ENCODE measurements at places on chromosomes 1 and 21.

- DNase-seq = no peak
These were observed 147.1 kb downstream of the ASTN1 start for GRCh38 chr1:177017287-177017852.

GRCh38 chr1:102365071-102365470 lies 368.3 kb upstream of the OLFM3 start:
- no peak for DNase-seq

DNA sequence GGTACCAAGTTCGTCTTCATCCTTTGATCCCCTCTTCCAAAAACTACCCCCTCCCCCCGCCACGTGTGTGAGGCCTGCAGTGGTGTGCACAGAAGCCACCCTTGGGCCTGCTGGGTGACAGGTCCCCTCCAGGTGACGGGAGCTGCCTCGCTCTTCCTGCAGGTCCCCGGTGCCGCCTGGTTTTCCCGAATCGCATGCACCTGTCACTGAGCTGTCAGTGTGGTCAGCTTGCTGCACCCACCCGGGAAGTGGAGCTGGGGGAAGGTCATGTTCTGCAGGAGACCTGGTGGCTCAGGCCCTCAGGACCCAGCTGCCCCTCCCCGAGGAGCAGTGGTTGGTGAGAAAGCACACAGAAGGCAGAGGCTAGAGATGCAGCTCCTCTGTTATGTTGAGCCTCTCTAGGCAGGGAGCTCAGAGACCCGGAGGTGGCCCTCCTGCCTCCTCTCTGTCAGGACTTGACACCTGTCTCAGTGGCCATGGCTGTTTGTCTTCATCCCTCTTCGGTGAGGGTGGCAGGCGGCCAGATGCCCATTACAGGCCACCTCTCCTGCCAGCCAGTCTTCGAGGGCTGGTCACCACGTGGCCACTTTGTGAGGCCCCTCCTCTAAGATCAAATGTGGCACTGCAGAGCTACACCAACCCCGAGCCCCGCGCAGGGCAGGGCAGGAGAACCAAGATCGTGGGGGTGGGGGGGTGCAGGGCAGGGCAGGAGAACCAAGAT lies 60.9 kb downstream of the SKI start:
- no peak for DNase-seq

DNA sequence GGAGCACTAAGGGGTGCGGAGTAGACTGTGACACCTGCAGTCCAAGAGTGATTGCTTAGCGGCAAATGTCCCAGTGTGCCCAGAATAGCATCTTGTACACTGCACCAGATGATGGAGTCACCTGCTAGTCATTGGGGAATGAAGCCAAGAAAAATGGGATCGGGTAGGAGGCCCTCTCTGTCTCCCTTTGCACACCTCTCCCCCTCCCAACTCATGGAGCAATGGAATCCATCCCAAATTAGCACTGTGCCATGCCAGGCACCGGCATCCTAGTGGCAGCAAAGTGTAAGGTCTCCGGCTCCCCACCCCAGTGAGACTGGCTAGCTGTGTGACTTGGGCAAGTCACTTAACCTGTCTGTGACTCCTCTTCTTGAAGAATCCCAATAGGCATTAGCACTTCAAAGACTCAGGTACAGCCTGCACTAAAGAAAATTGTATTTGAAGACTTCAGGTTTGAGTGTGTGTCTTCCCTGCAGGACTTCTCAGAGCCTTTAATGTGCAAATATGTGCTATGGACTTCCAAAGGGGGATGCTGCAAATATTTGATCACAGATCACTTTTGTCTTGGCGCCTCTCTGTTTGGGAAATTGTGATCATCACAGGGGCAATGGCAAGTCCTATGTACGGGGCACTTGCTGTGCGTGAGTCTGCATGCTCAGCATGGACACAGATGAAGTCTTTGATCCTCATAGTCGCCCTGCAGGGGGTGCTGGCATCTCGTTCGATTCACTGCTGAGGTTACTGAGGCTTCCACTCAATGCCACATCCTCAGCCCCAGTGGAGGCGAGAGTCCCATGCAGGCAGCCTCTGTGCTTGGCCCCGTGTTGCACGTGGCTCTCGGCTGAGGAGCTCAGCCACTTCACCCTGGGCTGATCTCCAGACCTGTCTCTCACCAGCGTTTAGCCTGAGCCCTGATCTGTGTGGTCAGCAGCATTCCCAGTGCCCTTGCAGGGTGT lies 272.9 kb upstream of the C1orf174 start:
- DNase-seq = peak; percentile 49

DNA sequence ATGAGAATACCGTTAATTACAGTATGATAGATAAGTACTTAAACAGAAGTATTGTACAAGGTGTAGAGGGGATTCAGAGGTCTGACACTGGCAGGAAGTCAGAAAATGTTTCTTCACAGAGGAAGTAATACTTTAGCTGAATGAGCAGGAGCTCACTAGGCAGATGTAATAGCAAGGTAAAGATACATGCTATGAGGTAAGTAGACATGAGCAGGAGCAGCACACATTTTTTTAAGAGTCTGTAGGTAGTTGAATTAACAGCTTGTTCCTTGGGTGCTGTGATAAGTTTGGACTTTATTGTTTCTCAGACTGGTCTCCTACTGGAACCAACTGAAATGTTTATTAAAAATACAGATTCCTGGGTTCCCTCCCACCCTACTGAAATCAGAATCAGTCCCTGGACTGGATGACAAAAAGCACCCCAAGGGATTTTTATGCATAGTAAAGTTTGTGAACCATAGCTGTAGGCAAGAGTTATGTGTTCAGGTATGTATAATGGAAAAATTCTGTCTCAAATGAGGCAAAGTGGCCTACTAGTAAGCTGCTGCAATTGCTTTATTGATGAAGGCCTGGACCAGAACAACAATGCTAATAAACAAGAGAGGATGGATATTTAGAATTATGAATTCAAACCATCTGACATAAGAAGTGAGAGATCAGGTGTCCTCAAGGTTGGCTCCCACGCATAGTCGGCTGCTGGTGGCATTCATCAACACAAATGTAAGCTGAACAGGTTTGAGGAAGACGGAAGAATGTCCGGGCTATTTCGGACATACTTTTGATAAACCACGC lies 902 bp downstream of the AP4B1 start:
- no peak for DNase-seq

- no peak for DNase-seq
These were observed 376.3 kb downstream of the AMY1C start for GRCh38 chr1:104125970-104126369.

GRCh38 chr1:114173680-114174079 lies 20.0 kb upstream of the SYT6 start:
- no peak for DNase-seq

DNA sequence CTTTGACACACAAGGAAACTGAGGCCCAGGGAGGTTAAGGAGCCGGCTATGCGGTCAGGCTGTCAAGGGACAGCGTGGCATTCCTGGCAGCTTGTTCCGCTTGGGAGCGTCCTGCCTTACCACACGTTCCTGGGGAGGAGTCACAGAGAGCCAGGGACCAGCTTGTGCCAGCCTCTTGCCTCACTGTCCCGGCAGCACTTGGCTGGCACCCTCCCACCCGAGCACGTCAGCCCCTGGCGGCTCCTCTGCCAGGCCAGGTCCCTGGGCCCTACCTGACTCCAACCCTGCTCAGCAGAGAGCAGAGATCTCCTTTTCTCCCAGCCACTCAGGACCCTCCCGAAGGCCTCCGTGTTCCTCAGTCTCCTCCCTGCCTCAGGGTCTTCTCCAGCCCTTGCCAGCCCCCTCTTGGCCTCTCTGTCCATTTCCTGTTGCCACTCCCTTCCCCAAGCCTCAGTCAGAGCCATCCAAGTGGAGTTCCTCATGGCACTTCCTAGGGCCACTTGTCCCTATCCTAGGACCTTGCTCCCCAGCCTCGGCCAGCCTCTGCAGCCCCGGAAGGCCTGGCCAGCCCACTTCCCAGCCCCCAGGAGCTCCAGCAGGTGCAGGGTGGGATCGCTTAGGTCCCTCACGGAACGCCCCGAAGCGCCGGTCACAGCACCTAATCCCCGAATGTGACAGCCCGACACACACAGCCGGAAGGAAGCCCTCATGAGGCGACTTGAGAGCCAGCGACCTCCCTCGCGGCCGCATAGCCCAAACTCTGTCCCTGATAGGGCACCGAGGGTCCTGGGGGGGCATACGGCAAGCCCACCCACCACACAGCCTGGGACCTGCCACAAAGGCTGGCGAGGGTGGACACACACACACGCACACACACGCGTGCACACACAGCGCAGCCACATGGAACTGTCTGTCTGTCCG lies 130.3 kb downstream of the CASZ1 start:
- DNase-seq = no peak

DNA sequence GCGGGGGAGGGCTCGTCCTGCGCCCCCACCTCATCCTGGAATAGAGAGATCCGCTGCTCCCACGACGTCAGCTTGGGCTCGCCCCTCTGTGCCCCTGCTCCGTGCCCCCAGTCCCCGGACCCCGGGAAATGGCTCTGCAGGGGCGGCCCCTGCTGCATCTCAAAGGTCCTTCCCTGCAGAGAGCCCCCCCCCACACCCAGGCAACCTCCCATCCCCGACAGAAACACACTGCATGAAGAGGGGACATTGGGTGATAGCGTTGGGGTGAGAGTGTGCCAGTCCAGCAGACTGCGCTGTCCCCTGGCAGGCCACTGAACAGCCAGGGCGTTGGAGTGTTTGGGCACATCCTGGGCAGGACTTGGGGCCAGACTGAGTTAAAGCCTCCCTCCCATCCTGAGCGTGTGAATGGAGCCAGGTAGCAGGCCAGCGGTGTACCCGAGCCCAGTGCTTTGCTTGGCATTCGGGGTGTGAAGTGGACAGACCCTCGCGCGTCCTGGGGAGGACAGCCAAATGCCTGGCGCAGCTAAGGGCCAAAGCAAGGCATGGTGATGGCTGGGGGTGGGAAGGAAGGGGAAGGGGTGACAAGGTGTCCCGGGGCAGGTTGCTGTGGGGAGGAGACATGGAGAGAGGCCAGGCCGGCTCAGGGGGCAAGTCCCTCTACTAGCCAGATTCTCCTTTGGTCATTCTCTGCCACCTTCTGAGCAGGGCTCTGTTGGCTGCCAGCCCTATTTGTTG lies 633 bp upstream of the ETNK2 start:
- DNase-seq = no peak

- DNase-seq = no peak
These were observed 24.2 kb downstream of the PDE9A start for GRCh38 chr21:42677339-42678321.

GRCh38 chr1:154808909-154809262 lies 61.2 kb downstream of the KCNN3 start:
- no peak for DNase-seq

DNA sequence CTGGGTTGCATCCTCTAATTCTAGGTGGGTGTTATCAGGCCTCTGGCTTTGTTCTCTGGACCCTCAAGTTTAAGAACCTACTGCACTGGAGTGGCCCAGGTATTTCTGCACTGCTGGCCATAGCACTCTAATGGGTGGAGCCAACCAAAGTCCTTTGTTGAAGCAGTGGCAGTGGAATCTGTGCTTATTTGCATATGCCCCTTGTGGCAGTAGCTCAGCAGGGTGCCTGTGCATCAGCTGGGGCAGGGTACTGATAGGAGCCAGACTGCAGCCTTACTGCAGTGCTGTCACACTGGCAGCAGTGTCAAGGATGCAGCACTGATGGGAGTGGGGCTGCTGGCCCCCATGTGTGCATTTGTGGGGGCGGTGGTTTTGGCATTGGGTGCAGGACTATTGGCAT lies 660.6 kb downstream of the LRRIQ3 start:
- no peak for DNase-seq

DNA sequence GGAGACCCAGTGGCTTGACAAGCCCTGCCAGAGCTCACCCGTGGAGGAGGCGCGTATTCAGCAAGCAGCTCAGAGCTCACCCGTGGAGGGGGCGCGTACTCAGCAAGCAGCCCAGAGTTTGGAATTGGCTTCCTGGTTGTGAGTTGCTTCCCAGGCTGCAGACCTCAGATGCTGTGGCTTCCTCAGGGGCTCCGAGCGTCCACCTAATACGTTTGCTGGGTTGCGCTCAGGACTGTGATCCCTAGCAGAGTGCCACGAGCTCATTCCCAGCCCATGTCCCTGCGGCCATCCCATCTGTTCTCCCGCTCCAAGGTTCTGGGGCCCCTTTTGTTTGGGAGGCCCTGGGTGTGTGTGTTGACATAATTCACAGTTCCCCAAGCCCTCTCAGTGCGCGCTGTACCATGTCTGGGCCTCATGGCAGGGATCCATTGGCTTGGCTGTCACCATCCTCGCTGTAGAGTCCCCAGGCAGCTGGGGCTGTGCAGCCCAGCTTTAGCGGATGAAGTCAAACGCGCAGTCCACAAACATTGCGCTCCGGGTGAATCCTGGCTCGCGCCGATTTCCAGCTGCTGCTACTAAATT lies 3.6 kb downstream of the AJAP1 start:
- no peak for DNase-seq

- no peak for DNase-seq
These were observed 14.1 kb upstream of the ZNF436 start for GRCh38 chr1:23383577-23384311.

DNA sequence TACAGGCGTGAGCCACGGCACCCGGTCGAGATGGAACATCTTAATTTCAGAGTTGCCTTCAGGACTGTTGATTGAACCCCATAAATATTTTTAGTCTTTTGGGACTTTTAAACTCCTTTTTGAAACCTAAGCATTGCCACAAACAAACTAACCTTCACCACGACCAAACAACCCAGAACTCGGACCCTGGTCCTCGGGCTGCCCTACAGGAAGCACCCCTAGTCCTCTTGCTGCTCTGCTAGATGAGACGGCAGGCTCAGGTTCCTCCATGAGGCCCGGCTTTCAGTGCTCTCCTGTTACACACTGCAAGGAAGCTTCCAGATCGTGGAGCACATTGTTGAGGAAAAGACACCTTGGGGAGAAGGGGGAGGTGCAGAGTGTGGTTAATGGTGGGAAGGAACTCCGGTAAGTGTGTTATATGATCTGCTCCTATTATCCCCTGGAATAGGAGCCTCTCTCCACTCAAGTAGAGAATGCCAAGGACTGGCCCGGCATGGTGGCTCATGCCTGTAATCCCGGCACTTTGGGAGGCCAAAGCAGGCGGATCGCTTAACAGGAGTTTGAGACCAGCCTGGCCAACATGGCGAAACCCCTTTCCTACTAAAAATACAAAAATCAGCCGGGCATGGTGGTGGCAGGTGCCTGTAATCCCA lies 5.7 kb downstream of the EPHX1 start:
- no peak for DNase-seq

- DNase-seq = no peak
These were observed 33.9 kb upstream of the GRHL3 start for GRCh38 chr1:24285231-24285630.

DNA sequence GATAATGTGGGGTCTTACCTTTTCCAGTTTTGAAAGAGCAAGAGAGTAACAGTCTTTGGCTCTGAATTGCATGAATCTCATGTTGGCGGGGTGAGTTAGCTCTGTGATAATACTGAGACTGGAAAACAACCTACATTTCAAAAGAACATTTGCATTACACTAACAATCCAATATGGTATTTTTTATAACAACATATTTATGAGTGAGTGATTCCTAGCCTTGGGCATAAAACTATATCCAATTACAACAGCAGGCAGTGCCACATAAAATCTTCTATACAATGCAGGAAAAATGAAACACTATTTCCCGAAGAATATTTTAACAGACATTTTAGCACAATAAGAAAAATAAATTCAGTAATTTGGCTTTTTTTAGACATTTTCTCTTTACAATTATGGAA lies 303.0 kb downstream of the KCNT2 start:
- DNase-seq = no peak

- DNase-seq = no peak
These were observed 73.3 kb upstream of the ZC3H11B start for GRCh38 chr1:219686171-219686570.

DNA sequence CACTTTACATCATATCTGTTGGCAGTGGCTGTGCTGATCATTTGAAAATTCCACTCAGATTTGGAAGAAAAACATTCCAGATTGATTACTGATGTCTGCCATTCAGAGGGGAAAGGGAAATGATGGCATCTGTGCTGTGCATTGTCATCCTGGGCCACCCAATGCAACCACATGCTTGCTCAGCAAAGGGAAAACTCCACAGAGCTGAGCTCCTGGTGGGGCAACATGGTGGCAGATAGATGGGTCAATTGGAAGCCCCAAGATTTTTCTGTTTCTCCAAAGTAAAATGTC lies 11.8 kb downstream of the OXCT2 start:
- DNase-seq = no peak
